ENCODE measurements at places on chromosomes 7 and 10.

- no peak for DNase-seq
Measured at GRCh38 chr10:10871352-10871751, 146.3 kb upstream of the CELF2 start.

DNA sequence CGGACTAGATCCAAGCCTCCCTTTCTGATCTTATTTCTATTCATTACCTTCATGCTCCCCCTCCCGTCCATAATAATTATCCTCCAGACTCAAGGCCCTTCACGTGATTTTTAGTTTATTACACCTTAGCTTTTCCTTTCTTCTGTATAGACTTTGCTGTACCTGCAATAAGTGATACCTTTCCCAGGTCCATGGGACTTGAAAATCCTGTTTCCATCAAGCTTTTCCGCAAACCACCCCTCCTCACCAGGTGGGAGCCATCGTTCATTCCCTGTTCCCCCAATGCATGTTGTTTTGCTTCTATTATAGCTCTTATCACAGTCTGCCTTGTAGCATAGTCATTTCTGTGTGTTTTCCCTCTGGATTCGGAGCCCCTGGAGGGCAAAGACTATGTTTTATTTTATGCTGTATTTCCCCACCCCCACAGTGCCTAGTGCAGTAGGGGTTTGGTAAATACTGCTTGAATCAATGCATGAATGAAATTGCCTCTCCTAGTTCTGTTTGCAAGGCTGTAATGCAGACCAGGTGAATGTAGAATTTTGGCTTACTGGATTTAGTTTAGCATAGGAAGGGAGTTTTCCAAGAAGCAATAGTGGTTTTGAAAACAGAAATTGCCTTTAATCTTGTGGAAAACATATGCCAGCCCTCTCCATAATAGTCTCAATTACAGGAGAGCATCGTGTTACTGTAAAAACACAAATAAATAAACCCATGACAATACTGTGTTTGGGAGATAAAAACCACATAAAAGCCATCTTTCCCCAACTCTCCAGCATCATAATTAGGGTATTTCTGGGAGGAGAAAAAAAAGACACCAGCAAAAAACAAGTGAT lies 213.4 kb downstream of the AUTS2 start:
- no peak for DNase-seq

DNA sequence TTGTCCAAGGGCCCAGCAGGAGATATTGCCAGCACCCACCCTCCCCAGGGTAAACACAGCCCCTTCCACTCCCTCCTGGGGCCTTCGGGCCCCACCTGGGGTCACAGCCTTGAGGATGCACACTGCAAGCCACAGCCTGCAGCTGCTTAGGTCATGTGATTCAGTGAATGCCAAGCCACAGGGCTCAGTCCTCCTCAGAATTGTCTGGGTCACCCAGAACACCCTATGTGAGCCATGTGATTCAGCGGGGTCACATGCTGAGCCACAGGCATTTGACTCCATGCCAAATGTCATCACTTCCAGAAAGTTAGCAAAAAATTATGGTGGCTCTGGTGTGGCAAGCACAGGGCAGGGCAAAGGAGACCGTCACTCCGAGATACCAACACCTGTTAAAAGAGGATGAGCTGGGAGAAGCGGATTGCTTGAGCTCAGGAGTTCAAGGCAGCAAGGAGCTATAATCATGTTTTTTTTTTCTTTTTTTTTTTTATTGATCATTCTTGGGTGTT lies 17.2 kb upstream of the PSAP start:
- no peak for DNase-seq

- DNase-seq, result no peak
Measured at GRCh38 chr7:42264702-42265101, 27.7 kb upstream of the GLI3 start.

DNA sequence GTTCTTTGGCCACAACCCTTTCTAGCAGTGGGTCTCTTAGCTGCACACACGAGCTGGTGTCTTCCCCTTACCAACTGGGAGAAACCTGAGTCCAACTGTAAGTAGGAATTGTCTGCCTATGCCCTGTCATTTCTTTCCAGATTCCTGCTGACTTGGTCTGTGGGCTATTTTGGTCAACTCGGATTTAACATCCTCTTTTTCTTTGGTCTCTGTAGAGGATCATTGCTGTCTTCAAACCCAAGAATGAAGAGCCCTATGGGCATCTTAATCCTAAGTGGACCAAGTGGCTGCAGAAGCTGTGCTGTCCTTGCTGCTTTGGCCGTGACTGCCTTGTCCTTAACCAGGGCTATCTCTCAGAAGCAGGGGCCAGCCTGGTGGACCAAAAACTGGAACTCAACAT lies 10.3 kb downstream of the PI4K2A start:
- DNase-seq, result no peak

GRCh38 chr10:125911145-125911544 lies 14.8 kb downstream of the FANK1 start:
- no peak for DNase-seq

DNA sequence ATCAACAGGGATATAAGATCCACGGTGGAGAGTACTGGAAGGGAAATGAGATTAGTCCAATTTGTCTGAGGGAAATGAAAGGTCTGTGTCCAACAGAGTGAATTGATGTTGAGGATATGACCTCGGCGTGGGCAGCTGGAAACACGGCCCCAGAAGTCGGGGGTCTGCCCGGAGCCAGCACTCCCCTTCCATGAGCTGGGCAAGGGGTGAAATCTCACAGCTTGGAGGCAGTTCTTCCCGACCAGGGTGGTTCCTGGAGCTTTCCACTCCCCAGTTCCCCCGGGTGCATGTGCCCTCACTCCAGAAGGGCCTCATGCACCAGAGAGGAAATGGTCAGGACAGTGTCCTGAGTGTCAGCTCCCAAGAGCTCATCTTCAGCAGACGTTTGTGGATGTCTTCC lies 264.7 kb upstream of the PPP2R2D start:
- no peak for DNase-seq

DNA sequence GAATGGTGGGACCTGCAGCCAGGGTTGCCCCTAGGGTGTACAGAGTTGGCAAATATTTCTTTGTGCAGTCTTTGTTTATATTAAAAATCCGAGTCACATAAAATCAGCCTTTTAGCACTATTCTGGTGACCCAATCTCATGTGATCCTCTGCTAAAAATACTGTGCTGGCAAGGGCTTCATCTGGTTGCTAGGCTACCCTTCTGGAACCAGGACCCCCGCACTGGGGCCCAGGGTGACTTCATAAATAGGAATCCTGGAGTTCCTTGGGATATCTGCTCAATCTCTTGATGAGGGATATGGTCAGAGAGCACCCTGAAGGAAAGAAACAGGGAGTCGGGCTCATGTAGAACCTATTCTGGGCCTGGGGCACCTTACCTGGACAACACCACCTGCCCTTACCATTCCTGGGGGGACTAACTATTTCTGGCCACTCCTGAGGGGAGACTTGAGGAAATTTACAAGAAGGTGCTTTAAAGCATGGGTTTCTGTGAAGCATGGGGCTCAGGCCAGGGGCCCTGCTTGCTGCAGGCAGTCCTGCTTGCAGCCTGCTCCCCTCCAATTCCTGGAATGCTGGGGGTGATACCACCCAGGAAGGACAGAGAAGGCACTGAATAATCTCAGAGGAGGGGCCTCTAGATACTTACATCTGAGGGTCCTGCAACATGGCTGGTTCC lies 44.7 kb downstream of the SH2D4B start:
- DNase-seq, result no peak

DNA sequence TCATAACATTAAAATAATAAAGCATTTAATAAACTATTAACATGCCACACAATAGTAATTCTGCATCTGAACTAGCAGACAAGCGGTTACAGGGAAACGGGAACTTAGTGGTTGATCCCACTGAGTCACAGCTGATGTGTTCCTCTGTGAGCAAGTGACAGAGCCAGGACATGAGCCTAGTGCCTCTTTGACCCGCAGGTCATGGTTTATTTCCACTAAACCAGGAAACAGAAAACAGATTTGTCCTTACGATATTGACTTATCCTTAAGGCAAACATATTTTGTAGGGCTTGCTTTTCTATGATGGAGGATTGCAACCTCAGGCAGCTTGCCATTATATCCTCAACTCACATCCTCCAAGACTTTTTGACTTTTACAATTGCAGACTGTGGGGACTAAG lies 987.3 kb downstream of the CCSER2 start:
- DNase-seq, result no peak

GRCh38 chr10:103678178-103678526 lies 177.2 kb downstream of the SH3PXD2A start:
- peak; percentile 77 for DNase-seq

GRCh38 chr7:91910171-91910570 lies 29.7 kb upstream of the MTERF1 start:
- no peak for DNase-seq

- DNase-seq, result no peak
Measured at GRCh38 chr10:52216852-52217251, 97.2 kb upstream of the DKK1 start.

DNA sequence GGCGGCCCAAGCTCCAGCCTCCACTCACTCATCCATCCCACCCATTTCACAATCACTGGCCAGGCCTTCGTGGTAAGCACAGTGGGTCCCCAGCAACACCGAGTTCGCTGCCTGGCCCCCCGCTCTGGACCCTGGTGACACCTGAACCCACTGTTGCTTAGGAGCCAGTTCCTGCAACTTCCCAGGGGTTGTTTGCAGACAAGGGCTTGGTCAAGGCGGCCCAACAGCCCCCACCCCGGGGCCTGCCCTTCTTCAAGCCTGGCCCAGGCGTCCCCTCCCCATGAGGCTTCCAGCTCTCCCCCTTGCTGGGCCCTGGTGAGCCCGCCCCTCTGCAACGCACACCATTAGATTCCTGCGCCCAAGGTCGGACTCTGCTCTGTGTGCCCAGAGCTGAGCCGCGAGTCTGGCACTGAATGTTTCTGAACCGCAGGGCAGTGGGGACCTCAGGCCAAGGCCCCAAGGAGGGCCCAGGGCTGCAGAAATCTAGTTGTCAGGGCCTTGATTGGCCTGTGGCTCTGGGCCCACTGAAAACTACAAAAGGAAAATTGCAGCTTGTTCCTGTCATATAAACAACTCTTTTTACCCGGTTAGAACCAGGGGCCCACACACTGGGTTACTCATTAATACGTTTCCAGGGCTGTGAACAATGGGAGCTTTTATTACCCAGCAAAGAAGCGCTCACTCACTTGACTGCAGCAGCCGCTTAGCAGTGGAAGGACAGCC lies 2.1 kb upstream of the COX19 start:
- DNase-seq, result no peak

DNA sequence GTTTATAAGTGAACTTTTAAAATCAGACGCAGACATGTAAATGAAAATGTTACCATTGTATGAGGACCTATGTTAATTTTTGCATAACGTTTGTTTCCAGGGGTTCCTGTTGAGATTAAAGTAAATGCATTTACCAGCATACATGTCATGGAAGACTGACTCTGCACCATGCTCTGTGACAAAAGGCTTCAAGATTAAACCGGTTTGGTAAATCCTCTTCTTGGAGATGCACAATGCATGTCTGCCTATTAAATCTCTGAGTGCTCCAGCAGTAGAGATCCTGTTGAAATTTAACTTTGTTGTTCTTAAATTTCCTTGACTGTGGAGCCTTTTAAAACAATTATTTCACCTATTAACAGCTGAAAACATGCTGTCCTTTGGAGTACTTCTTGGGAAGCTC lies 36.5 kb upstream of the JAZF1 start:
- no peak for DNase-seq

DNA sequence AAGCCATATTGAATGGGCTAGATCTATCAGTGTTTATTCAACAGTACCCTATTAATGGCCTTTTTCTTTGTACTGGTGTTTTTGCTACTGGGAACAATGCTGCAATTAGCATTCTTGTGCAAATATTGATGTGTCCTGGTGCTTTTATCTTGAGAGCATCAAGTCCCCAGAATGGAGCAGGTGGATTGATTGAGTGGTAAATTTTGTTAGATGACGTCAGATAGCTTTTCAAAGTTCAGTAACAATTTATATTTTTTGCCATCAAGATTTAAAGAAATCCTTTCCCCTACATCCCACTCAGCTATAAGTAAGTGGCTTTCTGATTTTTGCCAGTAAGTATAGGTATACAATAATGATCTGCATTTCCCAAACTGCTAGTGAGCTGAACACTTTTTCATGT lies 63.4 kb upstream of the SYPL1 start:
- no peak for DNase-seq

DNA sequence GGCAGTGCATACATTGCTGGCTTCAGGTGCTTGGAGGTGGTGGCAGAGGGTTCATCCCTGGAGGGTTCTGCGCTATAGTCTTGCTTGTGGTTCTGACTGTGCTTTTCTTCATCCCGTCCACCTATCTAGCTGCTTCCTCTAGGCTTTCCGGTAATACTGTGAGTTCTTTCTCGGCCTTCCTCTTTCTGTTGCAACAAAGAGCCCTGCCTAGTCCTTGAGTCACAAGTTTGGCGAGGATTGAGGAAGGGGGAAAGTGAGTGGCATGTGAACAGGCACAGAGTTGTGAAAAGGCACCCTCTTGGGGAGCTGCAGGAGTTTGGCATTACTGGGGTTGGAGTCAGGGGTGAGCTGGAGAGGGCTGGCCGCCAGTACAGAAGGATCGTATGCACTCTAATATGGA lies 123.0 kb downstream of the SH2D4B start:
- no peak for DNase-seq

- no peak for DNase-seq
Measured at GRCh38 chr7:136868496-136869000, at the start of gene CHRM2. TSS of gene CHRM2 (plus strand) at chr7:136868652. CDS start at chr7:137014866, 146,214 bp downstream.

DNA sequence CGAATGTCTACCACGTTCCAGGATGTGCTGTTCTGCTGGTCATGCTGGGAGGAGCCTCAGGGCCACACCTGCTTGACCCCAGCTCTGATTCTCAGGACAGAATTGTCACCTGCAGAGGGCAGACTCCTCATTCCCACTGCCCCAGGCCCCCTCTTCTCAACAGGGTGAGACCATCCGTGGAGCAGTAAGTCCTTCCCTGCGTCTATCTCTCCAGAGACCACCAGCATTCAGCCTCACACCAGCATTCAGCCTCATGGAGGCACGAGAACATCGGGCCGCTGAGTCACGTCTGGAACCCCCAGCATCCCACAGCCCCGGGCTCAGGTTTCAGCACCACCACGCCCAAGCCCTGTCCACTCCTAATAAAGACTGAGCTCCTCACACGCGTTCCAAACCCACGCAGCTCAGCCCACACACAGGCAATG lies 273.4 kb downstream of the DIP2C start:
- DNase-seq, result no peak

GRCh38 chr10:77863446-77863845 lies 63.1 kb downstream of the DLG5 start:
- DNase-seq, result no peak

DNA sequence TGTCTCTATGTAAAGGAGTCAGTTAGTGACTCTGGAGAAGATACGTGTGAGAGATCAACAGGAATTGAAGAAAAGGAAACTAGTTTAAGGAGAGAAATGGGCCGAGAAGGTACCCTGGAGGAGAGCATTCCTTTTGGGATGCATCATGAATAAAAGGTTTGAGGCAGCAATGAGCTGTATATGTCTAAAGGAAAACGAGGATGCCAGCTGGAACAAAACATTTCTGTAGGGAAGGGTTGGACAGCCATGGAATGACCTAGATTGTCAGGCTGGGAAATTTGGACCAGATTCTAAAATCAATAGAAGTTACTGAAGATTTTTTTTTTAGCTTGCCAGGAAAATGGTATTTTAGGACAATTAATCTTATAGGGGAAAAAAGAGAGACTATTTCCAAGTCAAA lies 17.2 kb upstream of the MPP7 start:
- DNase-seq, result no peak

Data from stimulated activated CD4-positive, alpha-beta T cell treated with anti-CD3 and anti-CD28 coated beads, Interleukin-12 subunit alpha, Interleukin-12 subunit beta, amount 100 ng/mL, for 24 hours (primary cell).